Activated T-cell treated with anti-CD3 and anti-CD28 coated beads, Interleukin-2, amount 50 U/mL, for 72 hours (primary cell): ENCODE measurements at places on chromosomes 6 and 20.

DNA sequence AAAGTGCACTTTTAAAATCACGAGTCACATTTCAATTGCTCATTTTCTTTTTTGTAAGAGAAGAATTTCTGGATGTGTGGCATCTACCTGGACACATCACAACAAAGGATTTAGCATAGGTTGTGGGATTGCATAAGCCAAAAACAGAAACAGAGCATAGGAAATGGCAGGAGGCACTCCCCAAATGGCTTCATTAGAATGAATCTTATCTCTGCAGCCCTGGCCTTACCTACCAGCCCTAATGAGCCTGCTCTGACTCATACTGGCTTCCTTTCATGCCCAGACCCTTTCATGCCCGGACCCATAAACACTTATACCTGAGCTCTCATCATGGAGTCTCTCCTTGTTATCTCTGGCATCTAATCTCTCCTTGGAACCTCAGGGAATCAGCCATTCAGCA is 23.9 kb upstream of the SPTLC3 start:
- no peak for DNase-seq

DNA sequence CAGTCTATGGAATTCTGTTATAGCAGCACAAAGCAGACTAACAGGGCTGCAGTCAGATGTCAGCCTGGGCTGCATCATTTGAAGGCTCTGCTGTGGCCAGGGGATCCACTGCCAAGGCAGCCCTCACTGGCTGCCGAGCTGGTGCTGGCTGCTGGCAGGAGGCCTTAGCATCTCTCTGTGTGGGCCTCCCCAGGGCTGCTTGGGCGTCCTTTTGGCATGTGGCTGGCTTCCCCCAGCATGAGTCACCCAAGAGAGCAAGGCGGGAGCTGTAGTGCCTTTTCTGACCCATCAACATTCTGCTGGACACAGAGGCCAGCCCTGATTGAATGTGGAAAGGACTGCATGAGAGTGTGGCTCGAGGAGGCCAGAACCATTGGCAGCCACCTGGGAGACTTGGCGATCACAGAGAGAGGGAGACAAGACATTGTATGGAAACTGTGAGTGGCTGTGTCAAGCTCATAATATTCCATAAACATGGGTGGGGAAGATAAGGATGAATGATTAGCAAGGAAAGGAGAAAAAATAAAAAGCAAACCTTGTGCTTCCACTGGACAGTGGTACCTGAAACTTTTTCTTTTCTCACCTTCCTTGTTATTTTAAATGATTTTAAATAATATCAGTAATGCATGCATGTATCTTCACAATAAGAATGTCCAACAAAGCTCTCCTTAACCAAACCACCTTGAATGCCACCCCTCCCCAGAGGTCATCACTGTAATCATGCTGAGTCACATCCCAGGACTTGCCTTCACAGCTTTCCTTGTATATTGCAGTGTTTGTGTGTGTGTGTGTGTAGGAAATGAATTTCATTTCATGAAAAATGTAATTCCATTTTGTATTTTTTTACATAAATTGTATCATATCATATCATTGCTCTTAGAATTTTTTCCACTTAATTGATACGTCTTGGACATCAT is 55.0 kb upstream of the VSX1 start:
- no peak for DNase-seq

DNA sequence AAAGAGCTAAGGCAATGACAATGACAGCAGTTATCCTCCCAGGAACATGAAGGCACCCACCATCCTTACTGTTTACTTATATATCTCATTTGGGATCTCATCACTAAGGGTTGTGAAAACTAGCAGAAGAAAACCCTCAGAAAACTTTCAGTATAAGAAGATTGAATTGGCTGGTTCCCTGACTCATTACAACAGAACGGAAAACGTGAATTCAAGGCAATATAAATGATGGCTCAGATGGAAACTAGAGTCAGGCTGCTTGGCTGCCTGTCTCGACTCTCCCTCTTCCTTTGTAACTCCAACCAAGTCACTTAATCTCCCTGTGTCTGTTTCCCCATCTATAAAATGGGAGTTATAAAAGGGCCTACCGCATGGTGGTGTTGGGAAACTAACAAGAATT is 387.1 kb upstream of the JARID2 start:
- peak; percentile 30 for DNase-seq

GRCh38 chr6:166156942-166157341 is 10.7 kb downstream of the TBXT start:
- DNase-seq, result no peak

DNA sequence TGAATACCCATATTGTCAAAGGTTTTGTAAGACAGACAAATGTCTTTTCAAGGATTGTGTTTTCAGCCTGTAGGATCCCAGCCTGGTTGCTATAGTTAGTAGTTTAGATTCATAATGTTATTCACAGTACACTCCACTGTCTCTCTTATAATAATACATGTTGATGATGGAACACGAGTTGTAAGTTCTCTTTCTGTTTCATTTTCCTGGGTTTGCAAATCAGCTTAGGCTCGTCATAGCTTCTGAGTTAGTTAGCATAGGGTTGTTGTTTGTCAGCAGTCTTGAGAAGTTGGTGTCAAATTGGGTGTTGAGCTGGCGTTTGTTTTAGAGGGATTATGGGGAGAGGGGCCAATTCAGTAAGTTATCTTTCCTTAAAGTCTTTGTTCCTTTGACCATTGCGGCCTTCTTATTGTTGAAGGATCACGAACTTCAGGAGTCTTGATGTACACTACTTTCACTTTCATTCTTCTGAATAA is 45.8 kb downstream of the QKI start:
- no peak for DNase-seq

DNA sequence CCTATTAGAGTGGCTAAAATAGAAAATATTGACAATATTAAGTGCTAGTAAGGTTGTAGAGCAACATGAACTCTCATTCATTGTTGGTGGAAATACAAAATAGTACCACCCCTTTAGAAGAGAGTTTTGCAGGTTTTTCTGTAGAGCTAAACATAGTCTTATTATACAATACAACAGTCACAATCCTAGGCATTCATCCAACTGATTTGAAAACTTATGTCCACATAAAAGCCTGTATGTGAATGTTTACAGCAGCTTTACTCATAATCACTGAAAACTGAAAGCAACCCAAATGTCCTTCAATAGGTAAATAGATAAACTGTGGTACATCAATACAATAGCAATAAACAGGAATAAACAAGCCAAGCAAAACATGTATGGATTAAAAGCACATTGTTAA is 162.6 kb upstream of the PRND start:
- DNase-seq, result no peak
